ENCODE measurements at places on chromosomes 11 and 22.

GRCh38 chr11:95487391-95487790 is 256.4 kb upstream of the SESN3 start:
- no peak for DNase-seq

GRCh38 chr22:45505991-45506747 is 3.5 kb downstream of the FBLN1 start:
- no peak for DNase-seq

- no peak for DNase-seq
These were observed 5.9 kb upstream of the AMOTL1 start for GRCh38 chr11:94762208-94762607.

GRCh38 chr11:110077346-110077745 is 15.8 kb upstream of the ZC3H12C start:
- DNase-seq, result no peak

- DNase-seq, result no peak
These were observed 167.0 kb downstream of the LDLRAD3 start for GRCh38 chr11:36110668-36111410.

- no peak for DNase-seq
These were observed 22.4 kb upstream of the PARVA start for GRCh38 chr11:12354750-12355545.

DNA sequence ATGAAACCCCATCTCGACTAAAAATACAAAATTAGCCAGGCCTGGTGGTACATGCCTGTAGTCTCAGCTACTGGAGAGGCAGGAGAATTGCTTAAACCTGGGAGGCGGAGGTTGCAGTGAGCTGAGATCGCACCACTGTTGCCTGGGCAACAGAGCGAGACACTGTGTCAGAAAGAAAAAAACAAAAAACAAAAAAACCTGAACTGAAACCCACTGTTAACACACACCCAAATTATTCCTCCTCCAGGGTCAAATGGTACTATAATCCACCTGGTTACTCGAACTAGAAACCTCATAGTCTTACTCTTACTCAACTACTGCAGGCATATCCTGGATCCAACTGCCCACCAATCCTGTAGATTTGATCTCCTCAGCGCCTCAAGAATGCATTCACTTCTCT is 35.5 kb downstream of the USP28 start:
- no peak for DNase-seq

DNA sequence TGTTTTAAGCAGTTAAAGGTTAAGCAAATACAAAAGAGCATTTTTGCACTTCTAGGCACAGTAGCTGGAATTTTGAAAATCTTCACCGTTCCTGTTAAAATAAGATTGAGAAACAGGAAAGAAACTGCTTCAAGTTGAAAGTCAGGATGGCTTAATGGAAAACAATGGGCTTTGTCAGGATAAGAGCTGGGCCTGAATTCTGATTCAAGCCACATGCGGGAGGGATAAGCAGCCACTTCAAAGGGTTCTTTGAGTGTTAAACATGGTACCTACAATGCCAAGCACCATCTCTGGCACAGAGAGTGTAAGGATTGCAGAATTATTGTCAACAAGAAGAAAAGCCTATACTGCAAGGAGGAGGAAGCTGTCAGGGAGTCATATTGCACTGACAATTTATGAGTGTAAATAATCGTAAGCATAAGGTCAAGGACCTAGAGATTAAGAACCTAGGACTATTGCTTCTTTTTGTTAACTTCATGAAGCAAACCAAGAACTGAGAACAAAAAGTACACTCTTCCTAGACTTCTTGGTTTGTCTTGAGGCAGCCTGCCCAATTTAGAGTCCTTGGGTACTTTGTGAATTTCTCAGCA is 32.5 kb downstream of the MPPED2 start:
- DNase-seq, result no peak

DNA sequence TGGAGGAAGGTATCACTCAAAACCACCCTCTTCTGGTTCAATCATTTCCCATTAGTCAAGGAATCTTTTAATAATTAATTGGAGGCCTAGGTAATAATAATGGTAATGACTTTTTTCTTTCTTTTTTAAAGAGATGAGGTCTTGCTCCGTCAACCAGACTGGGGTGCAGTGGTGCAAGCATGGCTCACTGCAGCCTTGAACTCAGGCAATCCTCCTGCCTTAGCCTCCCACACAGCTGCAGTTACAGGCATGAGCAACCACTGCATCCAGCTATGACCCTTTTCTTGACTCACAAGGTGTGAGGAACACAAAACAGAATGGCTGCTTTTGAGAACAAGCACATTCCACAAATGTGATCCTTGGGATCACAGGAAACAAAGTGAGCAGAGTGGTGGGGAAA is 3.6 kb downstream of the POLDIP3 start:
- no peak for DNase-seq

DNA sequence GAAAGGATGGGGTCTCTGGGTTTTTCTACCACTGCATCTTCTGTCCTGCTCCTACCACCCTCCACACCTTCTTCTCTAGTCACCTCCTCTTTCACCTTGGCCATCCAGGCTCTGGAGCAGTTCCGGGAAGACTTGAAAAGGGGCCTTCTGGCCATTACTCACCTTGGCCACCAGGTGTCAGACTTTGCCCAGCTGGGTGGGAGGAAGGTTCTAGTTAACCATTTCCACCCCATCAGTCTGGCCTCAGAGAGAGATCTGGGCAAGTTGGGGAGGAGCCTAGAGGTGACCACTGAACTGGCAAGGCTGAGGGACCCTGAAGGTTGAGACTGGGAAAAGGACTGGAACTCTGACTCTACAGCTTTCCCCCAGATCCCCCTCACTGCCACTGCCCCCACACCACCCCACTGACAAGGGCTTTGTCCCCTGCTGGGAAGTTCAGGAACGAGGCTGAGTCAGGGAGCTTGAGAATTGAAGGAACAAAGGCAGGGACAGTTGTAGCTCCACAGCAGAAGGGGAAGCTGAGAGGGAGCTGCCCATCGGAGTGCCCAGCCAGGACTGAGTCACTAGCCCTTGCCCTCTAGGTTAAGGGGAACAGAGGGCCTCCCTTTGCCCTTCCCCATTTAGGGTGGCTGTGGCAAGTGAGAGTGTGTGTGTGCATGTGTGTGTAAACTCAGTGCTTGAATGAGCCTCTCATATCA is 3.7 kb upstream of the POLD4 start:
- DNase-seq, result peak; percentile 38

GRCh38 chr22:49404020-49404419 is 423.7 kb downstream of the BRD1 start:
- no peak for DNase-seq

DNA sequence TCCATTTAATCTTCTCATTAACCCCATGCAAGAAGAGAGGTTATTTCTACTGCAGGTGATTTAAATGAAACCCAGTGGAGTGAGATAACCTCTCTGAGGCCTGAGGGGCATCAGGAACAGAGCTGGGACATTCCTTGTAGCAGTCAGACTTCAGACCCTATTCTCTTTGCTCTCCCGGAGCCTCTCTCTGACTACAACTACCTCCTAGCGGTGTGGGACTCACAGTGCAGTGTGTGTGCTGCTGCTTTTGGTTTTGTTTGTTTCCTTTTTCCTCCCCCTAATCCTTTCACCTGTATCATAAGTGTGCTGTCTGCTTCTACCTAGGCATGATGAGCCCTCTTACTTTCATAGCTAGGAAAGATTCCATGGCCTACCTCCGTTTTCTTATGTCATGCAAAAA is 769.6 kb downstream of the NTM start:
- no peak for DNase-seq

Data from midbrain (tissue), 1 donor.